ENCODE measurements at places on chromosomes 3 and 15.

DNA sequence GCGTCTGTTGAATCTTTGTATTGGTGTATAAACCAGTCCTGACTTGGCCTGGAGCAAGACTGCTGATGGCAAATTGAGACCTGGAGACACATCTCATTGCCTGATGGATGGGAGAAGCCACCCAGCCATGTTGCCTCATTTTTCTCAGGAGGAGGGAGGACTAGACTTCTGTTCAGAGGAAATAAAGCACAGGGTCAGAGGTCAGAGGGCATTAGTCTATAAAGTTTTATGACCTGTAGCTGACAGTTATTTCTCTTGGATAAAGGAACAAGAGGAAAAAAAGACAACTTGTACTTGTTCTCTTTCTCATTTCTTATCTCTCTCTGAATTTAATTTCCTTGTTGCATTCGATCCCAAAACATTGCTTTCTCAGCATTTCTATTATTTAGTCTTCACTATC lies 775.9 kb downstream of the SQOR start:
- DNase-seq = peak; percentile 65

GRCh38 chr3:190265796-190266195 lies 56.5 kb downstream of the CLDN1 start:
- no peak for DNase-seq

DNA sequence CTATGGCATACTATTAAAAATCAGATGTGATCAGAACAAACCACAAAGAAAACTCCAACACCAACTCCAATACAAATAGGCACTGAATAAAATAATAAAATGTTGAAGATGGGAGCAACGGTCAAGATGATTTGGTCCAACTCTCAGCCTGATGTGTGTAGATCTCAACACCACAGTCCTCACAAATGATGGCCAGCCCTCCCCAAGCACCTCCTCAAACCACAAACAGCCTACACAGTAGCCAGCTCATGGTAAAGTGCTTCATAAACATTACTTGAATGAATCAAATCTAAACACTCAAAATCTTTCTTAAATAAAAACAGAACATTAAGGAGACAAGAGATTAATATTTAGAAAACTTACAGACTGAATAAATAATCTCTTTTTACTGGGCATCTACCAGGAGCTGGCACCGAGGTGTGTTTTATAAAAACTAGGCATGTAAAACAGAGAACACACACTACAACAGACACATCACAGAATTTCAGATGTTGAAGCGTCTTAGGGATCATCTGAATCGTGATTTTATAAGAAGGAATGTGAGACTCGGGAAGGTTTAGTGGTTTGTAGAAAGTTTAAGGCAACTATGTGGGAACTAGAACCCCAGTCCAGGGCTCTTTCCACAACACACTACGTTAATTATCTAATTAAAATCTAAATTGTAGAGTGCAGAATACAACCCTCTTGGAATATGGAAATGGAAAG lies 102.4 kb downstream of the MYLK start:
- no peak for DNase-seq

DNA sequence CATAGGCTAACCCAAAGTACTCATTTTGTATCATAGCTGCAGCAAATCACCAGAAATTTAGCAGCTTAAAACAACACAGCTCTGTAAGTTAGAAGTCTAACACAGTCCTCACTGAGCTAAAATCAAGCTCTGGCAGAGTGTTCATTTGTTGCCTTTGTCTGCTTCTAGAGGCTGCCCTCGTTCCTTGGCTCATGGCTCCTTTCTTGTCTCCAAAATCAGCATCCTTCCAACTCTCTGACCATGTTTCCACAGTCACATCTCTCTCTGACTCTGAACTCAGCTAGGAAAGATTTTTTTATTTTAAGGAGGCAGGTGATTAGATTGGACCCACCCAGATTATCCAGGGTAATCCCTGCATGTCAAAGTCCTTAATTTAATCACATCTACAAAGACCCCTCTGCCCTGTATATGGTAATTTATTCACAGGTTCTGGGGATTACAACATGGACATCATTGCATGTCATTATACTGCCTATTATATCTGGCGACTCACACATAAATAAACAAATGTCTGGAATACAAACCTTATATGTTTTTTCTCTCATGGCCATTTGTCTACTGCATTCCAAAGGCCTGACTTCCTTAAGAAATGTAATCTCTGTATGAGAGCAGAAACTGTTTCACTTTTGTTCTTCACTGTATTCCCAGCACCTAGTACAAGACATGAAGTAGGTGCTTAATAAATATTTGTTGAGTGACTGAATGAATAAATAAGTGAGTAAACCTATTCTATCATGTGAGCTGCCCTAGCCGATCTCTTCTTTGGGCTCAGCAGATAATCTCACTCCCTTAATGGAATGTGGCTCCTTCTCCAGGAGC lies 15.1 kb upstream of the UACA start:
- DNase-seq = no peak

- DNase-seq = no peak
These were observed 6.9 kb downstream of the ACVR2B start for GRCh38 chr3:38460377-38461270.

GRCh38 chr3:4224331-4224730 lies 78.8 kb upstream of the SETMAR start:
- DNase-seq = no peak

GRCh38 chr3:80391573-80391972 lies 623.8 kb upstream of the ROBO1 start:
- no peak for DNase-seq

GRCh38 chr3:53195602-53196574 lies 34.9 kb downstream of the PRKCD start:
- peak; percentile 68 for DNase-seq

GRCh38 chr3:45109771-45110508 lies 36.2 kb downstream of the CDCP1 start:
- DNase-seq = no peak

Data from NCI-H69 (cell line).